ENCODE measurements at places on chromosomes 11 and 22.

- DNase-seq, result no peak
These were observed 535.1 kb upstream of the ARHGAP42 start for GRCh38 chr11:100151944-100152343.

DNA sequence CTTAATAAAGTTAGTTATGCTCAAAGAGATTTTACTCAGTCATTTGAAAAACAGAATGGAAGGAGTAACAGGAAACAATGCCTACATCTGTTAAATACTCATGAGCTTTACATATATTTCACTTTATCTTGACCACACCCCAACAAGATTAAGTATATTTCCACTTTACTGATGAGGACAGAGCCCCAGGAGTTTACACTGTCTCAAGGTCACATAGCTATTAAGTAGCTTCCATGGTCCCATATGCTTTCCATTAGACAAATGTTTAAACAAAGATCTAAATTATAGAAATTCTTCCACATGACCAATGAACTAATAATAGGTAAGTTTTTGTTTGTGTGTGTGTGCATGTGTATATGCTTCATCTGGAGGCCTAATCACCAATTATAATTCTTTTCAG lies 30.2 kb downstream of the MRTFA start:
- DNase-seq, result no peak

- DNase-seq, result no peak
These were observed 17.0 kb downstream of the IMMP1L start for GRCh38 chr11:31492320-31492913.

DNA sequence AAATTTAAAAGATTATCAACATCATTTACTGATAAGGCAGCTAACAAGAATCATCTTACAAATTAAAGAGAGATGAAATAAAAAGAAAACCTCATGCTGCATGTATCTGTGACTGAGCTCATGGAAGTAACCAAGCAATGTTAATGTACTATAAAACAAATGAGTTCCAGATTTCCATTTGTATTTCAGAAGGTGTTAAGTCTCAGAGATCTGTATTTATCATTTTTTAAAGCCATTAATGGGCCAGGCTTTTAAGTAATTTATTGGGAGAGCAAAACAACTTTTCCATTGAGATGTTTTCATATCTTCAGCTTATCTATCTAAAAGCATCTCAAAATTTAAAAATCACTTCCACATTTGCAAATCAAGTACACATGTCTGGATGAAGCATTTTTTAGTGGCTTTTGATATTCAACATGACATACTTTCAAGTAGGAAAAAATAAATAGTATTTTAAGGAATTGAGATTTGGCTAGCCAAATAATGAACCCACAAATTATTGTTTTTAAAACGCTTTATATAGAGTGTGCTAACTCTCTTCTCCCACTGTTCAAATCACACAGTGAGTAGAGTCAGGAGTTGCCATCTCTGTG lies 17.9 kb upstream of the BBOX1 start:
- no peak for DNase-seq

GRCh38 chr11:61756452-61757212 lies 4.2 kb downstream of the MYRF start:
- peak; percentile 55 for DNase-seq

GRCh38 chr11:68954836-68955606 lies 25.8 kb downstream of the MRGPRD start:
- no peak for DNase-seq

GRCh38 chr11:19828382-19829108 lies 115.9 kb downstream of the NAV2 start:
- DNase-seq, result no peak

Measured in activated CD8-positive, alpha-beta T cell treated with anti-CD3 and anti-CD28 coated beads, Interleukin-2, amount 10 ng/mL, durations not matched to agents 7 days and 5 days (primary cell).